Colonic mucosa (tissue), 4 donors: ENCODE measurements at places on chromosomes 7 and 10. TPM values are rescaled to one million over a fixed set of nuclear protein-coding genes. Genes with fewer than 3 reads are reported as not detected.

The IL15RA gene
- total RNA-seq = 11.5 TPM

The TRPV5 gene
- not detected for total RNA-seq

The BEND7 gene
- 20.4 TPM for total RNA-seq

The BHLHA15 gene
- total RNA-seq = 2.4 TPM

The IFIT3 gene
- total RNA-seq = 5.1 TPM

The NPFFR1 gene
- total RNA-seq = 0.08 TPM

The ZNF727 gene
- total RNA-seq = 1.2 TPM

The ZMIZ2 gene
- total RNA-seq = 112 TPM

The NODAL gene
- total RNA-seq = not detected

The WEE2 gene
- not detected for total RNA-seq

The STK31 gene
- 0.77 TPM for total RNA-seq

The PKD2L1 gene
- total RNA-seq = 0.52 TPM

The ENO4 gene
- total RNA-seq = not detected

The CLRN3 gene
- 110 TPM for total RNA-seq

The ZNHIT1 gene
- total RNA-seq = 85.7 TPM

The AOAH gene
- total RNA-seq = 22.2 TPM
